ENCODE measurements at places on chromosomes 4 and X.

GRCh38 chr4:176376032-176376614 lies 56.4 kb downstream of the SPCS3 start:
- H3K27me3 ChIP-seq = no peaks in the 10 kb centered on the region
- DNase-seq = no peak
- no peaks in the 10 kb centered on the region for H3K36me3 ChIP-seq
- H3K27ac ChIP-seq = no peak overlapping the region
- H3K4me3 ChIP-seq = no peak overlapping the region

DNA sequence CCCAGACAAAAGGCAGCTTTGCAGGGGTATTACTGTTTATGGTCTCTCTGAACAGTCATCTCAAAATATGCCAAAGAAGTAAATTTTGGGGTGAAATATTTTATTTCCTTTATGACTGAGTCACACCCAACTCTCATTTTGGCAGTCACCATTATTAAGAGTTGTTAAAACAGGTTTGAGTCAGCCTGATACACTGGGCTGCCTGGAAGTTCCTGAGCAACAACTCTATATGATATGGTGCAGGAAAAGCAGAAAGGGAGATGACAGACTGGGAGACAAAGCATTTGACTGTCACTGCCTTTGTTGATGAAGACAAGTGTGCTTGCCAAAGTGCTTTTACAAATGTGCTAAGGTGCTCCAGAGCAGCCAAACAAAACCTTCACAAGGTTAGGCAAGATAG lies 1263.5 kb downstream of the PCDH7 start:
- H3K4me1 ChIP-seq = no peaks in the 10 kb centered on the region
- no peak overlapping the region for H3K27ac ChIP-seq
- no peak overlapping the region for H3K4me3 ChIP-seq
- H3K27me3 ChIP-seq = no peaks in the 10 kb centered on the region

- H3K36me3 ChIP-seq = no peaks in the 10 kb centered on the region
- H3K4me1 ChIP-seq = no peaks in the 10 kb centered on the region
- no peaks in the 10 kb centered on the region for H3K27me3 ChIP-seq
- no peak overlapping the region for H3K27ac ChIP-seq
- DNase-seq = no peak
Measured at GRCh38 chrX:116384406-116384954, 51.9 kb upstream of the SLC6A14 start.

- H3K36me3 ChIP-seq = no peaks in the 10 kb centered on the region
- peaks cover 54% of the 10 kb centered on the region for H3K27me3 ChIP-seq
- H3K27ac ChIP-seq = no peak overlapping the region
- H3K4me1 ChIP-seq = no peaks in the 10 kb centered on the region
- no peak for DNase-seq
Measured at GRCh38 chrX:39633293-39633692, 464.5 kb downstream of the BCOR start.

DNA sequence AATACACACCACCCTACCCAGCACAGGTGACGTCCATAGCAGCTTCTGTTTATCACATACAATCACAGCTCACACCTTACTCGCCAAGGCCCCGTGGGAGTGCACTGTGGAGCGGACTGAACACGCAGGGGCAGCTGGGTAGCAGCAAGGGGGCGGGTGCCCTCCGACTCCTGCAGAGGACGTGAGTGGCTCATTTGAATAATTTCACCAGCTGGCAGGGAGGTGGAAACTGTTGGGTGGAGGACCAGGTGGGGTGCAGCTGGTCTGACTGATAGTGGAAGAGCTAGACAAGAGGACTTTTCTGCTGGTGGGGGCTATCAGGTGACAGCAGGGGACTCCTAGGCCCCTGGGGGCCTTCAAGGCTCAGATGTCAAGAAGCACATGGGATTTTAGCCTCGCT lies 16.3 kb downstream of the MAN2B2 start:
- no peak for DNase-seq
- H3K27ac ChIP-seq = no peak overlapping the region
- H3K4me1 ChIP-seq = no peaks in the 10 kb centered on the region
- H3K36me3 ChIP-seq = no peaks in the 10 kb centered on the region
- H3K4me3 ChIP-seq = no peak overlapping the region
- no peaks in the 10 kb centered on the region for H3K27me3 ChIP-seq

- H3K27me3 ChIP-seq = no peaks in the 10 kb centered on the region
- H3K36me3 ChIP-seq = no peaks in the 10 kb centered on the region
- no peak overlapping the region for H3K4me3 ChIP-seq
- no peak for DNase-seq
Measured at GRCh38 chr4:30866346-30866745, 146.2 kb downstream of the PCDH7 start.

DNA sequence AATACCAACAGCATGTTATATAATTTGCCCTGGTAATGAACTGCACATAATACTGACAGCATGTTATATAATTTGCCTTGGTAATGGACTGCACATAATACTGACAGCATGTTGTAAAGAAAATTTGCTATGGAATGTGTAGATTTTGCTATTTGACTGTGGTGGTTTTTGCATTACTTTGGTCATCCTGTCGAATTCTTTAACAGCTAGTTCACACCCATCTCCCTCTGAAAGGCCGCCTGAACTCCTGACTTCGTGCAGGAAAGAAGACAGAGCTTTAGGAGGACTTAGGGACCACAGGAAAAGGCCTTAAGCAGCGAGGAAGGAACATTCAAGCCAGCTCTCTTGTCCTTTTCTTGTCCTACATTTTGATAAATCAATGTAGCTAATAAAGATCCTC lies 45.2 kb upstream of the DCLK2 start:
- no peak overlapping the region for H3K4me3 ChIP-seq
- no peak overlapping the region for H3K27ac ChIP-seq
- no peaks in the 10 kb centered on the region for H3K4me1 ChIP-seq
- no peak for DNase-seq
- no peaks in the 10 kb centered on the region for H3K36me3 ChIP-seq
- H3K27me3 ChIP-seq = no peaks in the 10 kb centered on the region

DNA sequence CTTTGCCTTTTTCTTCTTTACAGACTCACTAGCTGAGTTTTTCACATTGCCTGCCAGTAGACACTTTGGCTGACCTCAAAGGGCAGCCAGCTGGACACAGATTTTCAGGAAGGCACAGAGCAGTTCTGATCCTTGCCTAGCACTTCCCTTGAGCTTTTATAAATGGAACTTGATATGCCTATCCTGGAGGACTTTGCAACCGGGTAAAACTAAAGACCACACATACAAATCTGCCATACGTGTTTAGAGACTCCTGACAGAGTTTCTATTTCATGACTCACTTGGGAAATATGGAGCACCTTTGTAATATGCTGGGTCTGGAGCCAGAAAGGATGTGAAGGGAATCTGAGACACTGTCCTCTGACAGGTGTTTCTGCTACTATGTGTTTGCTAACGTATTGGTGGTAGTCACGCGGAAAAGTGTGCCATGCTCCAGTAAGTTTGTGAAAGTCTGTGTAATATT lies 56.7 kb upstream of the RASSF6 start:
- no peak for DNase-seq
- H3K36me3 ChIP-seq = no peaks in the 10 kb centered on the region
- H3K27ac ChIP-seq = peak overlapping the region; percentile 7

GRCh38 chr4:48108309-48109073 lies 25.6 kb downstream of the TXK start:
- H3K27ac ChIP-seq = no peak overlapping the region
- no peak overlapping the region for H3K4me3 ChIP-seq
- no peaks in the 10 kb centered on the region for H3K4me1 ChIP-seq
- no peak for DNase-seq
- no peaks in the 10 kb centered on the region for H3K27me3 ChIP-seq

GRCh38 chr4:144787365-144788258 lies 141.7 kb downstream of the HHIP start:
- no peak overlapping the region for H3K27ac ChIP-seq
- H3K4me3 ChIP-seq = no peak overlapping the region
- H3K36me3 ChIP-seq = no peaks in the 10 kb centered on the region
